Central memory CD8-positive, alpha-beta T cell (primary cell): ENCODE measurements at places on chromosomes 3 and 15.

GRCh38 chr15:57156210-57156884 is 220.0 kb upstream of the CGNL1 start:
- DNase-seq, result no peak

- no peak for DNase-seq
Measured at GRCh38 chr3:198022604-198023003, 62.6 kb downstream of the LMLN start.

DNA sequence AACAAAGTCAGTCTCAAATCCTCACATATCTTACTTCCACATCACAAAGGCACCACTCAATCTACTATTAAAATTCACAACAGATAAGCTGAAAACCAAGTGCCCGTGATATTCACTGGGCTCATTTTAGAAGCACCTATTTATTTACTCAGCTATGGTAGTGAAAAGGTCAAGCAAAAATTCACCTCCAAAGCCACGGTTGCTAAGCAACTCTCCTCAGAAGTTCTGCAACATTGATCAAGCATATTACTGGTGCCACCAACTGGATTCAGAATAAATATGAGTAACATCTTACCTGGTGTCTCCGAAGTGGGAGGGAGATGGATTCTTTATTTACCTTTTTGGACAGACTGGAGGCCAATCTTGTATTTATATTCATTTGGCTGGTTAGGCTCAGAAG is 714.8 kb downstream of the FHIT start:
- DNase-seq, result no peak

DNA sequence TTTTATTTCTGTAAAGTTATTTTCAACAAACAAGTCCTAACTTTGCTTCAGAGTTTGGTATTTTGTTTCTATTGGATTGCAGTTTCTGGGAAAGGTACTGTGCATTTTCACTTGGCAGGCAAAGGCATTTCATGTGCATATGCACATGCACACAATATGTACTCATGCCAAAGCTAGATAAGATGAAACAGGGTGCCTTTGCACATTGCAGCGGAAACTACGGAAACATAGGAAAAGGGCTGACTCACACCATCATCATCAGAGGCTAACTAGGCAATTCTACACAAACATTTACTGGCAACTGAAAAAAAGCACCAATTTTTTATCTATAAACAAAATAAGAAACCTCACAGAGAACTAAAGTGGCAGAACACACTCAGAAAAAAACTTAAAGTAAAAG is 550.6 kb upstream of the NECTIN3 start:
- no peak for DNase-seq

DNA sequence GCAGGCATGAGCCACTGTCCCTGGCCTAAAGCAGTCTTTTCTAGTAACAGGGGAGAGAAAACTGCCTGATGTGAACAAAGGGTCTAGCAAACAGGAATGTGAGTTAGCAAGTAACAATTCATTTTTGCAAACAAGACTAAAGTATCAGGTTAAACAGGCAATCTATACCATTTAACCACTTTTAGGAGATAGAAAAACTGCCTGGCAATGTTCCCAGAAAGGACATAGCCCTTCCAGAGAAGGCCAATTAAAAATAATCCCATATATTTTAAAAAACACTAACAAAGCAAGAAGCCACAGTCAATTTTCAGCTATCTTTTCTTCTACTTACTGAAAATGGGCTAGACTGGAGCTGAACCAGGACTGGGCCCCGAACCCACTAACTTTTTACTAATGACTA is 6.3 kb downstream of the RBSN start:
- DNase-seq, result no peak

GRCh38 chr3:82122554-82123345 is 361.3 kb upstream of the GBE1 start:
- DNase-seq, result no peak
